ENCODE measurements at places on chromosomes 7 and 10. TPM values are rescaled to one million over a fixed set of nuclear protein-coding genes. Genes with fewer than 3 reads are reported as not detected.
A peak's percentile ranks its signal among the peaks of the same experiment; 100 is the strongest.

The ELAPOR2 gene
- 35.6 TPM for polyA plus RNA-seq

The SPDYE2 gene
- not detected for polyA plus RNA-seq

The IQUB gene
- 0.01 TPM for polyA plus RNA-seq

The EPO gene
- not detected for polyA plus RNA-seq

The CCDC146 gene
- 1.5 TPM for polyA plus RNA-seq

- DNase-seq = peak; percentile 69
Measured at GRCh38 chr7:33072471-33072870, 9.9 kb upstream of the NT5C3A start.

DNA sequence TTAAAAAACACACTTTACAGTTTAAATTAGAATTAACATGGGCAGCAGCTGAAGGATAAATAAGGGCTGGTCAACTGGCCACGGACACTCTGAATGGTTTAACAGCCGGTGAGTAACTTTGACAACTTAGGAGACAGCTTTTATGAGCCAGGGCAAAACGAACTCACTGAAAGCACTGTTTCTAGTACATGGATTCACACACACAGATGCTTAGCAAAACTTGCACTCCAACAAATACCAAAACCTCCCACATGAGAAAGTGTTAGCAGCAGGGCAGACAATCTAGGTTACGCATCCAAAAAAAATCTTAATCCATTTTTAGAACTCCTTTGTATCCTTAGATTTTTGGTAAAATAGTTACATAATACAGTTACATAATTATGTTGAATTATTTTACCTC is 486.4 kb downstream of the PHTF2 start:
- no peak for DNase-seq

DNA sequence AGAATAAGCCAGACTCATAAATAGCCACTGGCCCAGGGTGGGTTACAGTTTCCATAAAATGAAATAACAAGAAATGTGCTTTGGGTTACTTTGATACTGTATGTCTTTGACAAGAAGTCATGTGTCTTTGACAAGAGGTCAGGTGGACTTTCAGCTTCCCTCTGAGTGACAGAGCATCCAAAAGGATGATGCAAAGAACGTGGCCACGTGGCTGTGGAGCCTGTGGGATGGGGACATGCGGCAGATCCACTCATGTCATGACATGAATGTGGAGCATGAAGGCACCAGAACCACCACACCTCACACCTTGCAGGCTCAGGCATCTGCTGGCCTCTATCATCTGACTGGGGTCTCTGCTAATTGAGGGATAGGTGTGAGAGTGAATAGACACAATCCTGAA is 37.1 kb upstream of the CUX1 start:
- no peak for DNase-seq

DNA sequence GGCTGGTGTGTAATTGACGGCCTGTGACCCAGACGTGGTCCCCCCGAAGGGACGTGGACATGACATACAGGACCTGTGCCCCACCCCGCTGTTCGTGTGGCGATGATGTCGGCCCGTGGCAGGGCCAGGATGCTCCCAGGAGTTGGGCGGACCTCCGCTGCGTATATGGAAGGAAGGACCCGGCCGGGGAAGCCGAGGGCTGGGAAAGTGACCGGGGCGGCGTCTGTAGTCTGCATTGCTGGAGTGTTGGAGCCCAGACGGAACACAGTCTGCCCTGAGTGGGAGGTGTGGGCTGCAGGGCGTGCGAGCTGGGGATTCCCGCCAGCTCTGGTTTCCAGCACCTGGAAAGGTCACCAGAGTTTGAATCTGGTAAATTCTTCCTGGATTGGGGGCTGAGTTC is 45.0 kb upstream of the FOXL3 start:
- DNase-seq = no peak

DNA sequence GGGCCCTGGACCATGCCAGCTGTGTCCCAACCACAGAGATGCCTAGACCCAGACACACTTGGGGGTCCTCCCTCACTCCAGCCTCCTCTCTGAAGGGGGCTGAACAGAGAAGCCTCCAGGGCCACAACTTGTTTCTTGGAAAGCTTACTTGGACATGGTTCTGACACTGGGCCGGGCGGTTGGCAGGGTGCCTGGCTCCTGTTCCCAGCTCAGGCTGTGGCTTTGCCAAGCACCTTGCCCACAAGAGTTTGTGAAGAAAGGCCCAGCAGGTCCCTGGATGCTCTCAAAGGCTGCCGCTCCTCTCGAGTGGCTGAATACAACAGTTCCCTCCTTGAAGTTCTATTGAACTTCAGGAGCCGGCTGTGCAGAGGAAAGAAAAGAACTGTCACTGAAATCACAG is 181.6 kb downstream of the PTPN20 start:
- DNase-seq = no peak

- no peak for DNase-seq
Measured at GRCh38 chr10:121138918-121139317, 287.8 kb downstream of the WDR11 start.

GRCh38 chr10:133044401-133044811 is 43.3 kb upstream of the ADGRA1 start:
- no peak for DNase-seq

DNA sequence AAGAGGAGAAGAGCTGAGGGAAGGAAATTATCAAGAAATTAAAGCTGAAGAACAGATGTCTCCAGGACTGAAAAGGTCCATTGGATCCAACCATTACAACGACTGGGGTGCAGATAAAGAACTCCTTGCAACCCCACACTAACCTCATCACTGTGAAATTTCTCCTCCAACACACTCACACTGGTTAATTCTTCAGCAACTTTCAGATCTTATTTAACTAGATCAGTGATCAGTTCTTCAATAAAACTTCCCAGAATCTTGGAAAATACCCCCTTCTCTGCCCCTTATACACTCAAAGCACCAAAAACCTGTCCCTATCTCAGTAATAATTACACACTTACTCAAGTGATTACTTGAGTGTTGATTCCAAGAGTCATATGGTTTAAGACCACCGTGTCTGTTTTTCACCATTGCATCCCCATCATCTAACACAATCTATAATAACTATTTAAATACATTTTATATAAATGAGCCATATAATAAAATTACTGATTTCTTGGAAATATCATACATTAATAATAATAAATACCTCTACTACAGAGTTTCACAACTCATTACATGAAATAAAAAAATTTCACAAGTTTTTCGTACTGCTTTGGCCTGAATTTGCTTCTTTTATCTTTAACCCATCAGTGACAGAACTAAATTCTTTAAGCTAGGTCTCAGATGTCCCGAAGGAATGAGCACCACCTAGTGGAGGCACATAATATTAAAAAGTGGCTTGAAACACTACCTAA is 123.7 kb downstream of the MPP7 start:
- peak; percentile 71 for DNase-seq

GRCh38 chr10:25508112-25508815 is 333.5 kb downstream of the GPR158 start:
- peak; percentile 11 for DNase-seq

DNA sequence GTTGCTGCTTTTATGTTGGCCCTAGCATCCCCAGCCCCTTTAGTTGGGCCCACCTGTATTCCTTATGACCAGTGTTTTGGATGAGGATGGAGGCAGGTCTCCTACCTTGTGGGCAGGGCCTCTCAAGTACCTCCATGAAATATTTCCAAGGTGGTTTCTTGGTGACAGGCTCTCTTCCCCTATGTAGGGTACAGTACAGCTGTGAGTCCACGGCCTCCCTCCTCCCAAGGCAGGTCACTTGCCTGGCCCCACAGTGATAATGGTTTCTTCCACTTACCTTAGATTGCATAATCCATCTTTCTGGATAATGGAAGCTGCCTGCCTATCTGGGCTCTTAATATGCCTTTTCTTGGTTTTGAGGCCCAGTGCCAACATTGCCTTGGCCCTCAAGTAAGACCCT is 110.4 kb downstream of the NT5C2 start:
- no peak for DNase-seq

- DNase-seq = peak; percentile 92
Measured at GRCh38 chr7:84637568-84638338, 443.2 kb upstream of the SEMA3A start.
